ENCODE measurements at places on chromosomes 6 and 20.

DNA sequence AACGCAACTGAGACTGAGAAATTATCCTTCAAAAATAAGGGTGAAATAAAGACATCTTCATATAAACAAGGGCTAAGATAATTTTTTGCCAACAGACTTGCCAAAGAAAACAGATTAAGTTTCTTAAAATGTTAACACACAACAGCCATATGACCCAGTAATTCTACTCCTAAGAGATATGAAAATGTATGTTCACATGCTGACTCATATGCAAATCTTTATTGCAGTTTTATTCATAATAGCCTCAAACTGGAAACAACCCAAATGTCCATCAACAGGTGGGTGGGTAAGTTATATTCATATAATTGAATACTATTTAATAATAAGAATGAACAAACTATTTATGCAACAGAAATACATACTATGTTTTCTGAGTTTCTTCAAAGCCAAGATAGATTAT lies 140.1 kb downstream of the REV3L start:
- DNase-seq, result no peak

DNA sequence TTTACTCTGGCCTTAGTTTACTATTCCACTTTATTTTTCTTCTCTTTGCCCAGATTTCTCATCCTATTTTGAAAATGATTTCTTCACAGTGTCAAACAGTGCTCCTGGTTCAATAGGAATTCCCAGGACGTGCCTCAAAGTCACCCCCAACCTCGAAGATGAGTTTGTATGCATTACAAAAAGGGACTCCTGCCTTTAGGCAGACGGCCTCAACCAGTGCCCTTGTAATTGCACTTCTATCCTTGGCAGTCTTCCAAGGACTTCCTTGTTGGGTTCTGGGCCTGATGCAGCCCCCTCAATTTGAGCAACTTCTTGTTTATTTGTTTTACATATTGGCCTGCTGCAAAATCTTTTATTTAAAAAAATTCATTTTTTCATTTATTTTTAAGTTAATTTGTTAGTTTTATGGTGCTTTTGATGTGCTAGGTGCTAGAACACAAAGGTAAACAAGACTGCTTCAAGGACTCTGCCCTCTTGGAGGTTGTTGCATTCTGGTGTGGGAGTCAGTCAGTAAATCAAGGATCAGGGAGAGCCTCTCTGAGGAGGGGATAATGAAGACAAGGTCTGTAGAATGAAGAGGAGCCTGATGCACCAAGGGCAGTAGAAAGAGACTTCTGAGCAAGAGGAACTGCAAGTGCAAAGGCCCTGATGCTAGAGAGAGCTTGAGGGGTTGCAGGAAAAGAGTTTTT lies 181.5 kb upstream of the LAMP5 start:
- no peak for DNase-seq

- DNase-seq, result no peak
Measured at GRCh38 chr6:81842254-81842653, 89.8 kb upstream of the TENT5A start.

GRCh38 chr6:20665290-20665689 lies 131.0 kb downstream of the CDKAL1 start:
- DNase-seq, result no peak

- DNase-seq, result no peak
Measured at GRCh38 chr6:105651969-105652368, 249.1 kb upstream of the PREP start.

- peak; percentile 17 for DNase-seq
Measured at GRCh38 chr6:12748815-12749521, 32.4 kb downstream of the PHACTR1 start.

DNA sequence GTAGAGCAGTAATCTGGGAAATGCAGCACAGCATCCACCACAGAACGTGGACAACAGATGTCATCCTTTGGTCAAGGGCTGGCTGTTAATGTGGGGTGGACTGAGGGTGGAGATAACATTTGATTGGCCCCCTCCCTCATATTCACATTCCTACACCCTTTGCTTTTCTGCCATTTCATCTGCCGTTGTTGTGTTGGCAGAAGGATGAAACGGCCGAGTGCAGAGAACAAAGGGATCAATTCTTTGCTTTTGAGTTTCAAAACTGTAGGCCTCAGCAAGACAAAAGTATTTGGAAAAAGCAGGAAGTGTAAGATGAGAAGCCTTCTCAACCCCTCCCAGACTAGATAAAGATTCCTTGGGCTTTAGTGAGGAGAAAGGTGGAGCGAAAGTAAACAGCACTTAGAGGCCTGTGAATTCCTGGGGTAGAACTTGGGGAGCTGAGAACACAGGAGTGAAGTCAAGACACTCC lies 74.2 kb upstream of the PHIP start:
- no peak for DNase-seq

GRCh38 chr20:52103335-52103912 lies 88.2 kb downstream of the ZFP64 start:
- DNase-seq, result no peak

GRCh38 chr20:50271176-50271575 lies 80.5 kb downstream of the CEBPB start:
- DNase-seq, result no peak

DNA sequence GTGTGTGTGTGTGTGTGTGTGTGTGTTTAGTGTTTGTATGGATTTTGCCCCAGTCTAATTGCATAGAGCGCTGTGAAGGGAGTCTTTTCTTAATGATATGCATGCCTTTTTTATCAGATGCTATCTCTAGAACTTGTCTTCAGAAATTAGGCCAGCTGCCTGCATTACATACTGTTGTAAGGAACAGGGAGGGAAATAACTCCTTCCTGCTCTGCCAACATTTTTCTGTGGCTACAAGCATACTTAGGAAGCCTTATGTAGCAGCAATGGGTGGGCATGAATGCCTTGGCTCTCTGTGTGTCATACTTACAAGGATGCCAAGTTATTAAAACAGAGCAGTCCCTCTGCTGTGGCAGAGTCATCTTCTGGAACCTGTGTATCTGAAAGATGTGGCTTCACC lies 8.0 kb upstream of the COL21A1 start:
- DNase-seq, result no peak

GRCh38 chr6:102742028-102742427 lies 1348.5 kb downstream of the GRIK2 start:
- no peak for DNase-seq

DNA sequence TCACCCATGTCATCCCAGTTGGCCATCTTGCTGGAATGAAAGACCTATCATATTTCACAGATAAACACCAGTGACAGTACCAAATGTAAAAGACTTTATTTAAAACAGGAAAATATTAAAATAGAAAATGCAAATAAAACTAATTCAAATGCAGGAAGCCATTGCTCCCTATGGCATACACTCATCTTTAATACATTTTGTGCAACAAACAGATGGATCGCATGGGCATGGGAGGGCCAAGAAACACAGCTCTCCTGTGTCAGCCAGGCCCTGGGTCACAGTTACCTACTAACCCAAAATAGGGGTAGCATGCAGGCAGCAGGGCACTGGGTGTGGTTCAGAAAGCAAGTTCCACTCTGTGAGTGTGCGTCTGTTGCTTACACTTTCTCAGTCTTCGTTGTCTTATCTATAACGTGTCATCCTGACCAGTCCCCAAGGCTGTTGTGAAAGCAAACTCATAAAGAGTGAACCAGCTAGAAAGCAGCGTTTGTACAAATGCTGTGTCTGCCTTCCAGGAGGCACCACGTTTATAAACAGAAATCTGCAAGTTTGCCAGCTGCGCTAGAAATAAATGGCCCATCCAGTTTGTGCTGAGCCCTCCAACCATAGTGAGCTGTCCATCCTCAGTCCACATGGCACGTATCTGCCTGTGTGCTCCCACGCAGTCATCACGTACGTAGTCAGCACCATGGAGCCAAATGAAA lies 180.5 kb downstream of the SYNDIG1 start:
- DNase-seq, result no peak

DNA sequence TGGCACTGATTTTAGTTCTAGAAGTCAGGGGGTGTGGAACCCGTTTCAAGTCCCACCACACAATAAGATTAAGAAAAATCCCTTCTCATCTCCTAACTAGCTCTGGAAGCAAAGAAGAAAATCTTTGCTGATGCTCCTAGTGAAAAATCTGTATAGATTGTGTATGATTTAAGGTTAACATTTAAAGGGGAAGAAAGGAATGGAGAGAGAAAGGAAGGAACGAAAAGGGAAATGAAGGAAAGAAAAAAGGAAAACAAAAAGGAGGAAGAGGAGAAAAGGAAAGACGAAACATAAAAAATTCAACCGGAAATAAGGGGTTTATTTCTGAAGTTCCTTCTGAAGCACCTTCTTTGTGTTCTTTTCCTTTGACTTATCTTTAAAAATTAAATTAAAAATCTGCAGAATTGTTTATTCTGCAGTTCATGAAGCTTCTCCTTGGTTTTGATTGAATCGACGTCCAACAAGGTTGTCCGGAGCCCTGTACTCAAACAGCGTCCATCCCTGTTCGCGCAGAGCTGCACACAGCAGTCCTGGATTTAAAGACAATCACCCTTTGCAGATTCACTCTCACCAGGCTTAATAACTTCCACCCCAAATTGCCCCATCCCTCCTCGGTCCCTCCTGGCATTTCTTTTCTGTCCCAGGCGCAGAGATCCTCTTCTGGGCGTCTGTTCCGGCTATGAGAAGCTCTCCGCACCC lies 1.6 kb upstream of the TFAP2B start:
- no peak for DNase-seq

DNA sequence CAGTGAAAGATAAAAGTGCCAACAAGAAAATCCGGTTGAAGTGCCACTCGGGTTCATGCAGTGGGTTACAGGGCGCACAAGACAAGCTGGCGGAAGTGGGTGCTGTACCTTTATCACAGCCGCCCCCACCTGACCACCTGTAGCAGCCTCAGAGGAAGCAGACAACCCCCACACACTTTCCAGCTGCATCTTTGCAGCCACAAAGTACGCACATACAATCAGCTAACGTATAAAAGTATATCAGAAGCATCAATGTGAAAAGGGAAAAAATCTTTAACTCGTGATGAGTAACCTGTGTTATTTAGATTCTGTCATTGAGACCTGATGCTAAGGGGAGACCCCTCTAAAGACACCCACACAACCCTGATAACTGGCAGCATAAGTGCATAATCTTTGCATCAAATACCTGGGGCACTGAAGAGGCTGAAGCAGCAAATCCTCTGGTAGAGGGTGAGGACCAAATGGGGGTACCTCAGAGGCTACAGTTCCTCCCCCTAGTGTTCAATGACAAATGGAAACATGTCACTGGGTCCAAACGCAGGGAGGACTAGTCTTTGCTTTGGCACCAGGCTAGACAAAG lies 22.1 kb downstream of the BACH2 start:
- DNase-seq, result no peak

DNA sequence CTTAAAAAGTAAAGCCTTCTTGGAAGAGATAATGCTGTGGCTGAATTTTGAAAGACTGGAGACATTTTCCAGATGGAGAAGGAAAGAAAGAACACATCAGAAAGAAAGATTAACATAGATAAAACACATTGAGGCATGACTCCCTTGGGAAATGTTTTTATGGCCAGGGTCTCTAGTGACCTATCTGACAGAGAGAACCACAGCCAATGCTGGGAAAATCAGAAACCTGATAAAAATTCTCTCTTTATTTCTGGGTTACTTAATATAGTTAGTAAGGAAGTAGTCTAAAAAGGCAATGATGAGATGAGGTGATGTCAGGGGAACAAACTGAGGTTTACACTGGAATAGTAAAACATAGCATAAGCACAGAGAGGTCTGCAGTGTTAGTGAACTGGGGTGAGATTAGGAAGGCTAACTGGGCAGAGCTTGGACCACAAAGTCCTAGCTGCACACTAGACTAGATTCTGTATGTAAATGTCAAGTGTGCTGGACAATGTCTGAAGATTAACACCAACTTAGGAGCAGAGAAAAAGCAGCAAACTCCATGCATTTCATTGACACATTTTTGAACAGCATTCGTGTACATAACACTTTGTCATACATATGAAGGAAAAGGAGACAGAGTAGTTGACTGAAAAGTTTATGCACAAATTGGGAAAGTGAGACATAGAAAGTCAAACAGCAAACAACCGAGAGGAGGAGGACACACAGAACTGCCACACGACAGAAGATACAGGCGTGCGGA lies 31.0 kb downstream of the ELOVL2 start:
- no peak for DNase-seq

DNA sequence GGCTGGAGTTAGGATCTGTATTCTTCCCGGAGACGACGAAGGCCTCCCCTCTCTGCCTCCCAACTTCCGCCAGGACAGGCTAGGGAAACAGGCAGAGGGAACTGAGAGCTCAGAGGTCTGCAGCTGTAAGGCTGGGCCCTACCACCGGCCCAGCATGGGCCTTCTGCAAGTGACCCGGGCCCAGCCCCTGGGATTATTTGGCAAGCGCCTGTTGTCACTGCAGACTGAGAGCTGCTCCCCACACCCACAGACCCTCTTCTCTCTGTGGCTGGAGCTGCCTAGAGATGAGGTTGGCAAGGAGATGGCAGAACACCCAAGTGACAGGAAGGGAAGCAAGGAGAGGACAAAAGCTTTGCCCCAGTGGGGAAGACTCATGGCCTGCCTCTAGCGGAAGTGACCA lies 212.6 kb downstream of the ZDHHC14 start:
- DNase-seq, result no peak

GRCh38 chr6:118296129-118296901 lies 251.8 kb upstream of the PLN start:
- DNase-seq, result no peak

- no peak for DNase-seq
Measured at GRCh38 chr6:52371656-52372191, 9.8 kb downstream of the PAQR8 start.

- DNase-seq, result no peak
Measured at GRCh38 chr20:42635699-42636411, 553.9 kb downstream of the PTPRT start.

- no peak for DNase-seq
Measured at GRCh38 chr6:97775012-97775411, 492.0 kb upstream of the MMS22L start.

- no peak for DNase-seq
Measured at GRCh38 chr6:140108167-140108566, 733.7 kb upstream of the CITED2 start.

DNA sequence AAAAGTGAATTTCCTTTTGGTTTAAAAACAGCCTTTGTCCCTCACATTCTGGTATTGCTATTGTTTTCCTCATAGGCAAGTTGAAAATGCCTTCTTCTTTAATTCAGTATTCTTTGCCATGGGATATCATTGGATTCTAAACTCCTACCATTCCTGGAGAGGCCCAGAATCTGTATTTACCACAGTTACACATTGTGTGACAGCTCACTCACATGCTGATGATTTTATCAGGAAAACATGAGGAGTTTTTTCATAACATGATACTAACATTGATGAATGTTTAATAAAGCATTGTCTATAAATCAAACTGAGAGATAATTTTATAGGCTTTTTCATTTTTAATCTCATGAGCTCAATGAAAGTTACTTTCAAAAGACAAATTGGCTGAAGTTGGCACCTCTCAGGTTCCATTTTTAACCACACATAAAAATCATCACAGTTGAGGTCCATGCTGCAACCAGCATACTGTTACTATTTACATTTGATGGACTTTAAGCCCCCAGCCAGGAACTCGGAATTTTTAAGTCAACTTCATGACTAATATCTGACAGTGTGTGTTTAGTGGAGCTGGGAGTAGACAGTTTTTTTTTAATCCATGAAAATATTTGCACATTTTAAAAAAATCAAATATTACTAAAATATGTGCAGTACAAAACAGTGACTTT lies 82.8 kb downstream of the FAM83B start:
- no peak for DNase-seq

GRCh38 chr6:76677017-76677416 lies 604.6 kb upstream of the IMPG1 start:
- DNase-seq, result no peak
